ENCODE measurements at places on chromosomes 4 and X.

DNA sequence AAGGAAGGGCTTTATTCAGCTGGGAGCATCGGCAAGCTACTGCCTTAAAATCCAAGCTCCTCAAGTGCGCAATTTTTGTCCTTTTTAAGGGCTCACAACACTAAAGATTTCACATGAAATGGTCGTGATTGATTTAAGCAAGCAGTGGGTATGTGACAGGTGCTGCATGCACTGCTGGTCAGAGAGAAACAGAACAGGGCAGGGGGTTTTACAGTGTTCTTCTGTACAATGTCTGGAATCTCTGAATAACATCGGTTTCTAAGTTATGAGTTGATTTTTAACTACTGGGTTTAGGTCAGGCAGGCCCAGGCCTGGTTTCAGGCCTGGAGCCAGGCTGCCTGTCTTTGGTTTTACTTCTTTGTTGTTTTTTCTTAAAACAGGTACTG, 6.0 kb downstream of the UGT2B17 start:
- no peak for DNase-seq

DNA sequence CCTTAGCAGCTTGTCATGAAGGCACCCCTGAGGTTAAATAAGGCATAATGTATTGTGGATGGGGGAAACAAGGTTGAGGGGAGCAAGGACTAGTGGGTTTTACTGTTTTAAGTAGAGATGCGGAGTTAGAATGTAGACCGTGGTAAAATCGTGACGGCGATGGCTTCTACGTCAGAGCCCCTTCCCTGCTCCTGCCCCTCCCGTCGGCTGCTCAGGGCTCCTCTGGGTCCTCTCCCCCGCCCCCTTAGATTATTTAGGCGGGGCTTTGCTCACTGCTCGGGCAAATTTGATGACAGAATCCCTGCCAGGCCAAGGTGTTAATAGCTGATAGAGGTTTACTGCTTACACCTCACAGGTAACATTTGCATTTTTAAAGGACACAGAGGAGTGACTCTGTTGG, 2.3 kb downstream of the FRMPD3 start:
- DNase-seq: no peak

DNA sequence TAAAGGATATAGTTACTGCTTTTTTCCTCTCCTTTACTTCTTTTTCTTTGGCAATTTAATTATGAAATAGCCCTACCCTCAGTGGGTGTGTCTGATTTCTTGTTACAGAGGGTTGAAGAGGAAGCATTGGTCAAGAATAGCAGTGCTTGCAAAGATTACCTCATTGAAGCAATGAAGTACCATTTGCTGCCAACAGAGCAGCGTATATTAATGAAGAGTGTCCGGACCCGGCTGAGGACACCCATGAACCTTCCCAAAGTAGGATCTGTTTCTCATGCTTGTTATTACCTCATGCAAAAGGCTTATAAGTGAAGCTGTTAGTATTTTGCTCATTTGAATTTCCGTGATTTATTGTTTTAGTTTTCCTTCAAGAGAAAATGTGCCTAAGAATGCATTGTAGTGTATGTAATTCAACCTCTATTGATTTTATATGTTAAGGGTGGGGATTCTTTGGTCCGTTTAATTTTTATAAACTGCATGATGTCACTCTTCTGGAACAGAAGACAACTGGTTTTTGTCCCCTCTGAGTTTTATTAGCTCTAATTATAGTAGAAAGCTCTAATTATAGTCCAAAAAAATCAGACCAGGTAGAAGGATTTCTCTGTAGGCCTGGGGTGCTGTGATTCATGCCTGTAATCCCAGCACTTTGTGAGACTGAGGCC, 27.9 kb upstream of the MSMO1 start:
- no peak for DNase-seq

DNA sequence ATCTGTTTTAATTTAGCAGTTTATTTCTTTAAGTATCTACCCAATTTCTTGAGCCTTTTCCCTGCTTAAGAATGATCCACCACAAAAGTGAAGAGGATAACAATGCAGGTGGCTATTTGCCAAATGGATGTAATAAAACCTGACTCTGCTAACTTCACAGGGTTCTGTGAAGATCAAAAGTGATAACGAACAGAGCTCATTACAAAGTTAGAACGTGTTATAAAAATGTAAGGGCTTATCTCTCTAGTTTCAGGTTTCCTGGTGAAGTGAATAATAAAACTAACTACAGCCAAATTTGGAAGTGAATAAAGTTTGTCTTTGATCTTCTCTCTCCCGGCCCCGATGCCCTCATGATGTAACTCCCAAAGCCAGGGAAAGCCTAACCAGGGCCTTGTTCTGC, 497.9 kb downstream of the SMARCA1 start:
- DNase-seq: no peak

DNA sequence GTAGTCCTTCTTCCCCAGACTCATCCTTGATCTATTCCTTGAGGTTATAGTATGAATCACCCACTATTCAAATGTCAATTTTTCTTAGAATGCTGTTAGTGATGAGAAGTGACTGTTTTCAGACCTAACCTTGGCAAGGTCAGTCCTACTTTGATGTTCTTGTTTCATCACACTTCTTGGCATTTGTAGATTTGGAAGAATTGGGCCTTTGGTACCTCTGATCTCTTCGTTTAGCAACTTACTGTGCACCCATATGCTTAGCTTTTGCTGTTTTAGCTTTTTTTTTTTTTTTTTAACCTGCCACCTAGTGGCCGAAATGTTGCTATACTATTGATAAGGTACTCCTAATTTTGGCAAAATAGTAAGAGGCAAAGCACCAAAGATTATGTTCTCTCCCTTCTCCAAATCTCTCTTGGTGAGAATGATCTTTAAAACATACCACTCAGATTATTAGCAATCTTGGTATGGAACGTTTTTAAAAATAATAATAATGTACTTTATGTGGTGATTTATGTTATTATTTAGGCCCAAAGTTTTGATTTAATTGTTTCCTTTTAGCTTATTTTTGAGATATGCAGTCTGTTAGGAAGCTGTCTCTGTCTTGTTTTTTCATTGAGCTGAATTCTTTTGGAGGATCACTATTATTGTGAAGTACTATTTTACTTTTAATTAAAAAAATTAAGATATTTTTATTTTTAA, 16.6 kb downstream of the DCK start:
- DNase-seq: no peak

DNA sequence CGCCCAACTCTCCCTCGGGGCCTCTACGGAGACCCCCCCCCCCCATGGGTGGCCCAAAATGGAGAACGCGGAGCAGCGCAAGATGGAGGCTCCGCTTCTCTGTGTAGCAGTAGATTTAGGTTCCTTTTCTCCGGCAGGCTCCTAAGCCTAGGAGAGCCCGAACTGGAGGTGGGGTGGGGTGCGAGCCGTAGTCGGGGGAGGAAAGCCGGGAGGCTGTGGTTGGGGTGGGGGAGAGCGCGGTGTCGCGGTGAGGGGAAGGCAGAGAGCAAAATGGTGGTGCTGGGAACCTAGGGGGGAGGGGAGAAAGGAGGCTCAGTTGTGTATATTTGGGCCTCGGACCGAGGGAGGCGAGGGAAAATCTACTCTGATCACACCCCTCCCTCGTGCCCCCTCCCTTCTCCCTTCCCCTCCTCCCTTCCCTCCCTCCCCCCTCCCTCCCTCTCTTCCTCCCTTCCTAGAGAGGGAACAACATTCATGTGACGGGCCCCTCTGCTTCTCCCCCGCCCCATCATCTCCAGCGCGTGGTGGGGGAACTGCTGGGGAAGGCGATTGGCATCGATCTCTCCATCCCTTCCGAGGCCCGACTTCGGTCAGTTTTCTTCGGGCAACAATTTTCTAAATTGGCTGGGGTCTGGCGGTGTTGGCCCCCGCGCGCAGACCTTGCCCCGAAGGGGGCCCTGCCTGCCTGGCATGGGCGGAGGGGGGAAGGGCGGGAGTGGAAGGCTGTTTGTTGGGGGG, at the start of gene STAG2:
STAG2 (plus strand) TSS at position 439 of the 738 bp plus-strand sequence. CDS start 60,922 bp downstream, outside the sequence.
- peak; percentile 66 for DNase-seq

DNA sequence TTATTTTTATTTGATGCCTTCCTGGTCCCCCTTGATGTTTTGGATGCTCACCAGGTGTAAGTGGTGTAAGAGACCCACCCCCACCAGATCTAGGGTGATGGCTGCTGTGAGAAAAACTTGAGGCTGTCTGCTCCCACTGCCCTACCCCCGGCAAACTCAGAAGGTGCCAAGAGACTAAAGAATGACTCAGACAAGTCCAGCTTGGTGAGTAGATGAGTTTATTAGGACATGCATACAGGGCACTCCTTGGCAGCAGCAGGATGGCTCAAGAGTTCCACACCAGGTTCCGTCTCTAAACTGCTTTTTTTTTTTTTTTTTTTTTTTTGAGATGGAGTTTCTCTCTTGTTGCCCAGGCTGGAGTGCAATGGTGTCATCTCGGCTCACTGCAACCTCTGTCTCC, 84.0 kb upstream of the HPF1 start:
- DNase-seq: no peak

GRCh38 chr4:115781528-115782146, 668.2 kb upstream of the NDST4 start:
- DNase-seq: peak; percentile 49

GRCh38 chr4:117529401-117529800, 444.0 kb upstream of the TRAM1L1 start:
- DNase-seq: no peak

DNA sequence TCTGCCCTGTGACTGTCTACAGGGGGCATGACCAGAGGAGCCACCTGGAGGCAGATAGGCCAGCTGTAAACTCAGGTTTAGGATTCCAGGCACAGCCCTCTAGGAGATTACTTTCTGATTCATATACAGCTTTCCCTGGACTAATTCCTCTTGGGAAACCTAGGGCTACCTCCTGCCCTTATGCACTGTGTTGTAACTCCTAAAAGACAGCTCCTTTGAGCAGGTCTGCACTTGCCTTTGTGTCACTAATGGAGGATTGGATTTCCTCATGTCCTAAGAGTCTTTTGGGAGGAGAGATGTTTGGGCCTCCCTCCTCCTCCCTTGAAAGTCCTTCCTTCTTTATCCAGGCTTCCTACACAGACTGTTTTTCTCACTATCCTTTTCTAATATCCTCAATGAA, 202.0 kb downstream of the PCDH19 start:
- no peak for DNase-seq

GRCh38 chr4:60745800-60746571, 454.1 kb upstream of the ADGRL3 start:
- no peak for DNase-seq

GRCh38 chrX:44035571-44035970, 62.4 kb upstream of the NDP start:
- no peak for DNase-seq

DNA sequence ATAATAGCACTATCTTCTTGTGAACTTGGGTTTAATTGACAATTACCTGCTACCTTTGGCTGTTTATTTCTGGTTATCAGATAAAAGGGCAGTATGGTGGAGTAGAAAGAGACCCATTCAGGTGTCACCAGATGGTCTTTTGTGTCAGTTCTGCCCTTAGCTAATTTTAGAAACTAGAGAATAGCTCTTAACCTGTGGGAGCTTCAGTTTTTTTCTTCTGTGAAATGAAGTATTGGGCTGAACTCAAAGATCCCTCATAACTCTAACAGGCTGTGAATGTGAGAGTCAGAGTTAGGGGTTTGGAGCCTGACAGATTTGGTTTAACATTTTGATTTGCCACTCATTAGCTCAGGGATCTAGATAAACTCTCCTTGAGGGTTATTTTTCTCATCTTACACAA, 335.2 kb downstream of the PPP1R2C start:
- no peak for DNase-seq

DNA sequence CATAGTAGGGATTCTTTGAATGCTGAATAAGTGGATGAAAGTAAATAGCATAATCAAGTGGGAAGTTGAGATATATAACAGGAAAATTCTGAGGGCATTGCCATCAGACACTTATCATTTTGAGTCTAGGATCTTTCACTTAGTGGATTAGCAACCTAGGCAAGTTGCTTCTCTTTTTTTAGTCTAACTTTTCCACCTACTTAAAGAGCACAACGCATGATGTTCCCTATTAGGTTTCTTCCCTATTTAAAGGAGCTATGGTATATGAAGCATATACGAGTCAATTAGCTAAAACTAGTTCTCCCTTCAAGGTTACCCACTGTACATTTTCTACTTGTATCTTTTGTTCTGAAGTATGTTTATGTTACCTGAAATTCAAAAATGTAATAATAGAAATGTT, 67.1 kb upstream of the HS3ST1 start:
- DNase-seq: no peak

GRCh38 chrX:3638280-3638873, 75.1 kb downstream of the PRKX start:
- DNase-seq: peak; percentile 7

DNA sequence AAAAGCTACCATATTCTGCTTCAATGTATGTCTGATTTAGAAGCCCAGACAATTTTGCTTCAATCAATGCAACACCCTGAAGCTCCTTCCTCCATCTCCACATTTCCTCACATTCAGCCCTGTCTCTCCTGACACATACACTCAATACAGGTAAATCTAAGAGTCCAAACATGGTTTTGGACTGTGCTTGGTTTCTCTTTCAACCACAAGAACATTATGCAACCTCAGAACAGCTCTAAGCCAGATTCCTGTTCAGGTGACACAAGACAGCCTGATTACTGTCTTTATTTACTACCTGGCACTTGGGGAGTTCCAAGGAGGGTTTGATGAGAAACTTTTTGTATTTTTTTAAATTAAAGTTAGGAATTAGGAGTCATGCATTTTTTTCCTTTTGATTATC, 307.5 kb upstream of the SLIT2 start:
- DNase-seq: no peak

DNA sequence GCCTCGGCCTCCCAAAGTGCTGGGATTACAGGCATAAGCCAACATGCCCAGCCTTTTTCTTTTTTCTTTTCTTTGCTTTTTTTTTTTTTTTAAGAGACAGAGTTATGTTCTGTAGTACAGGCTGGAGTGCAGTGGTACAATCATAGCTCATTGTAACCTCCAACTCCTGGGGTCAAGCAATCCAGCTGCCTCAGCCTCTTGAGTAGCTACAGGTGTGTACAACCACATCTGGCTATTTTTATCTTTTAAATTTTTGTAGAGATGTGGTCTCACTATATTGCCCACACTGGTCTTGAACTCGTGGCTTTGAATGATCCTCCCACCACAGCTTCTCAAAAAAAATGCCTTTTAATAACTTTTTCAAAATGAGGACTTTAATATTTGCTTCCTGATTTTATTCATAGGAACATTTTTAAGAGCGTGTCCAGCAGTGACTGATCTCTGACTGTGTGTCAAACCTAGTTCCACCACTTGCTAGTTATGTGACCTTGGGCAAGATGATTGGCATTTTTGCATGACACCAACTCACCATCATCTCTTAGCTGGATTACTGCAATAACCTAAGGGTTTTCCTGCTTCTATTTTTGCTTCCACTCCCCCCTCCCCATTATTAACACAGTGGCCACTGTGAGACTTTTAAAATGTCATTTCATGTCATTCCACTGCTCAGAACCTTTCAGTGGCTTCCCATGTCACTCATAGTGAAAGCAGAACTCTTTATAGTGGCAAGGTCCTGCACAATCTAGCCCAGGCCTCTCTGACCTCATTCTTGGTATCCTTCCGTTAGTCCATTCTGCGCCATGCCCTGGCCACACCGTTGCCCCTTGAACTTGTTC, 4.5 kb upstream of the TNIP3 start:
- DNase-seq: no peak

- no peak for DNase-seq
Measured at GRCh38 chr4:78754872-78755271, 21.3 kb upstream of the BMP2K start.
